ENCODE measurements at places on chromosomes 7 and 10.
A peak's percentile ranks its signal among the peaks of the same experiment; 100 is the strongest.

DNA sequence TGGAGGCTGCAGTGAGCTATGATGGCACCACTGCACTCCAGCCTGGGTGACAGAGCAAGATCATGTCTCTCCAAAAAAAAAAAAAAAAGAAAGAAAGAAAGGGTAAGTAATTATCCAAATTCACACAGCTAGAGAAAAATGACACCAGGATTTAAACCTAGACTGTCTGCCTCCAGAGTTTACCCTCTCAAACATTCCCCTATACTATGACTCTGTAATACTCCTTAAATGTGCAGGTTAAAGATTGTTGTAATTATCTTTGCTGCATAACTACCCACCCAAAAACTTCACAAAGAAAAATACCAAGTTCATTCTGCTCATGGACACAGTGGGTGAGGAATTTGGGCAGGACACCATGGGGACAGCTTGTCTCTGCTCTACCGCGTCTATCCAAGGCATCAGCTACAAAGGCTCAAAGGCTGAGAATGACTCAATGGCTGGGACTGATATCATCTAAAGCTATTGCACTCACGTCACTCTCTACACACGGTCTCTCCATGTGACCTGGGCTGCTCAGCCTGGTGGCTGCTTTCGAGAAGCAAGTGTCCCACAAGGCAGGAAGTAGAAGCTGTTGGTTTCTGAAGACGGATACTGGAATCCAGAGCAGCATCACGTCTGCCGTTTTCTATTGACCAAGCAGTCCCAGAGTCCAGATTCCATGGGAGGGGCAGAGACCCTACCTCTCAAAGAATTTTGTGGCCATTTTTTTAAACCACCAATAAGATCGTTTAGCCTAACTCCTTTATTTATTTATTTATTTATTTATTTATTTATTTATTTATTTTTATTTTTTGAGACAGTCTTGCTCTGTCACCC, 185.7 kb upstream of the AUTS2 start:
- DNase-seq = no peak

GRCh38 chr10:69703766-69704630, 74.0 kb downstream of the FAM241B start:
- no peak for DNase-seq

GRCh38 chr10:29646238-29646902, 11.6 kb upstream of the SVIL start:
- peak; percentile 27 for DNase-seq

DNA sequence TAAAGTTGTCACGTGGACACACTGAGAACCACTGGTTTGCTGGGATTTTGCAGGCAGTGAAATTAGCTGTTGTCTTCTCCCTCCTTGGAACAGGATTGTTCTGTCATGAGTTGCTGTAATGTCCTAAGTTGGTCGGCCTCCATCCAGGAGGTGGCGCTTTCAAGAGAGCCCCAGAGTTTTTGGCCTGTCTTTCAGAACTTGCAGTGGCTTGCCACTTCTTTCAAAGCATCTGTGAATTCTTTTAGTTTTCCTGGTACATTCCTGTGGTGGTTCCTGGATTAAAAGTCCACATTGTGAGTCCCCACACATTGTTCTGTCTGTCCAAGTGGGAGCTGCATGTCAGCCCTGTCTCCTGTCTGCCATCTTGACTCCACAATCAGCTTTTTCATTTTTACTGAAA, 133.8 kb downstream of the PON1 start:
- no peak for DNase-seq

GRCh38 chr7:29987083-29987482, 2.5 kb downstream of the SCRN1 start:
- no peak for DNase-seq

GRCh38 chr7:2718296-2718965, 30.4 kb downstream of the AMZ1 start:
- DNase-seq = no peak

GRCh38 chr10:71259815-71260501, 47.6 kb downstream of the UNC5B start:
- no peak for DNase-seq

DNA sequence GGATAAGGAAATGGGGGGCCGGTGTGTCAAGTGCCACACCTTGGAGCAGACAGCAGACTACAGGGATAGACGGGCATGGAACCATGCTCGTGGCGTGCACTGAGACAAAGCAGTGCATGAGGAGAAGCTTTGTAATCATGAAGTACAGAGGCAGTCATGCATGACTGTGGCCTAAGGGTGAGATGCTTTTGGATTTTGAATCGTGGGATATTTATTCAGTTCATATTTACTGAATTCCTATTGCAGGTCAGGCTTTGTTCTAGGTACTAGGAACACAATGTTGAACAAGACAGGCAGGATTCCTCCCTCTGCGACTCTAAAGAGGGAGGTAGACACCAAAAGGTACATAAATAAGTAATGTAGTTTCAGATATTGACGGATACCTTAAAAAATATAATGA, 597.6 kb downstream of the PARD3 start:
- DNase-seq = no peak

- DNase-seq = no peak
Observed at GRCh38 chr7:89813081-89813480, 341.2 kb upstream of the STEAP1 start.

GRCh38 chr7:130733931-130734814, at the start of gene KLF14:
Gene KLF14, minus strand, starts transcription at chr7:130734207. Its CDS starts 174 bp downstream, at chr7:130734033.
- no peak for DNase-seq

DNA sequence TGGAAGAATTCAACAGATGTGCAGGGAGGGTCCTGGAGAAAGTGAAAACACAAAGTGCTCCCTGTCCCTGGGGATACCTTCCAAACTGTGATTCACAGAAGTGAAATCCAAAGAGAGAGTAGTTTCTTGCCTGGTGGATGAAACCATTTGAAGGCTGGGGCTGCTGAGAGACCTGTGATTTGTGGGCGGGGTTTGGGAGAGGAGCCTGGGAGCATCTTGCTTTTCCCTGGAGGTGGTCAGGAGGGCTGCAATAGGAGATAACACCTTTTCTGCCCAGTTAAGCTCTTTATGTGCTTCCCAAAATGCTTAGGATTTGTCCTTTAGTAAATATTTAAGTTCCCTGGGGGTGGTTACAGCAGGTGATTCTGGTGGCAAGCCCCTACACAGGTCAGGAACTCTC, 105.3 kb upstream of the TPK1 start:
- no peak for DNase-seq
